Stimulated activated CD8-positive, alpha-beta memory T cell treated with anti-CD3 and anti-CD28 coated beads, Interleukin-15, amount 100 ng/mL, for 4 hours (primary cell): ENCODE measurements at places on chromosomes 12 and 14.

DNA sequence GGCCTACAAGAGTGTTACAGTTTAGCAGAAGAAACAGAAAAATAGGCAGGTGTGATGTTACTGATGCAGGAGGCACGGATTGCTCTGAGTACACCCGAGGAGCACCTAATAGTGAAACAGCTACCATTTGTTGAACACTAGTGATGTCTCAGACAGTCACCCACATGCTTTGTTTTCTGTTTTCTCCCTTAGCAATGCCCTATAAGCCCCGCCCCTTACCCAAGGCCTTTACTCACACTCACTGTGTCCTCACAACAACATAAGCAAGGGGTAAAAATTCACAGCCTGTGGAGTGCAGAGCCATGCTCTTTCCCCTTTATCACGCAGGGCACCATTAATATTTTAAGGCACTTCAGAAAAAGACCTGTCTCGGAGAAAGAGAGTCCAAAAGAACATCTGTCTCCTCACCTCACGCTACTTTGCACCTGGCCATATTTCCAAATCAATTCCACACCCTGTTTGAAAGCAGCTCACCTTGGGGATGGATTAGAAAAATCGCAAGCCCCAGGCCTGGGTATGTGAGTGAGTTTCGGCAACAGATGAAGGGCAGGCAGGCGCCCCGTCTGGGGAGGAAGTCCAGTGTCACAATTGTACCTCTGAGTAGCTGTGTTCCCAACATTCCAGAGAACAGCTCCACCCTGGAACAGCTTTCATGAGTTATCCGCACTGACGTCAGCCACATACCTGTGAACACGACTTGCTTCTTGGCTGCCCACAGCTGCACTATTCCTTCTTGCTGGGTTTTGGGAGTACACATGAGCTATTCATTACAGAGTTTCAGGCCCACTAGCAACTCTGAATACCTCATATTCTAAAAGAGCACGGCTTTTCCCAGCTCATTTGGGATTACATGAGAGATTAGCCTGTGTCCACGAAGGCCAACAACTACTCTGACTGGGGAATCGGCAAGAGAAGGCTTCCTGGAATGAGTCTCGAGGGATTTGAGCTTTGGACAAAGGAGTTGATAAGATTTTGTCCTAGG, 26.0 kb downstream of the MAPK1IP1L start:
- no peak for DNase-seq

GRCh38 chr14:33596211-33597080, 354.4 kb downstream of the EGLN3 start:
- no peak for DNase-seq

GRCh38 chr14:72739446-72740405, 154.2 kb downstream of the DPF3 start:
- no peak for DNase-seq

DNA sequence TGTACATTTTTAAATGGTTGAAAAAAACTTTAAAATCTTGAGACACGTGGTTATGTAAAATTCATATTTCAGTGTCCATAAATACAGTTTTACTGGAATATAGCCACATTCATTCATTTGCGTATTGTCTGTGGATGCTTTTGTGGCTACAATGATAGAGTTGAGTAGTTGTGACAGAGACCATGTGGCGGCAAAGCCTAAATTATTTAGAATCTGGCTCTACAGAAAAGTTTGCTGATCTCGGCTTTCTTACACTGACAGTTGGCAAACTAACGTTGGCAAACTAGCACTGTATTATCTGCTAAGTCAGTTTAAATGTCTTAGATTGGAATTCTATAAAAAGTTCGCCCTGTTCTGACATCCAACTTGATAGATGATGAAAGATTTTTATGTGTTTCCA, 2.4 kb downstream of the UNC119B start:
- no peak for DNase-seq

DNA sequence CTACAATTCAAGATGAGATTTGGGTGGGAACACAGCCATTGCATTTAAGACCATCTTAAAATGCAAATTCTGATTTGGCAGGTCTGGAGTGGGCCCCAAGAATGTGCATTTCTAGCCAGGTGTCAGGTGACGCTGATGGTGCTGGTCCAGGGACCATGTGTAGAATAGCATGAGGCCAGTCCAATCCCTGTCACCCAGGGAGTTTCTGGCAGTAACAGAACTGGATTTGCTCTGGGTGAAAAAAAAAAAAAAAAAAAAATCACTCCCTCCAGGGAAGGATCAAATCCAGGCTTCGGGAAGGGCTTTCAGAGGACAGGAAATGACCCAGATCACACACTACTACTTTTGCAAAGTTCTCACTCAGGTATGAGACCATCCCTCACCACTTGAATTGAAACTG, 213.2 kb upstream of the NOS1 start:
- no peak for DNase-seq

DNA sequence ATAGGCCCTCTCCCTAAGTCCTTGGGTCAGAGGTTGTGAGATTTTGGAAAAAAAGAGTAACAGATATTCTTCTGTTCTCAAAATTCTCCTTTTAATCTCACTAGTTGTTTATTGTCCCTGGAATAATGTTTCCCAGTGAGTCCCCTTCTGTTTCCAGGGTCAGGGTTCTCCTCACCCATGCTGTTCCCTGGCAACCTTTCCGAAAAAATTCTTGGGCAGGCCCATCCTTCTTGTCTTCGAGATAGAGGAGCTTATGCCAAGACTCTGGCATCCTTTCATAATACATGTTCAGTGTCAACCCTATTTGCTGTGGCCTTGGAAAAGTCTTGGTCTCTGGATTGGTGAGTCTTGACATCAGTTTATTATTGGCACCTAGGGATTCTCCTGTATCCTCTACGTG, 212.4 kb upstream of the FAR2 start:
- DNase-seq = no peak

GRCh38 chr12:66003951-66004350, 126.6 kb downstream of the LLPH start:
- DNase-seq = no peak
